ENCODE measurements at places on chromosomes 11 and 22. TPM values are rescaled to one million over a fixed set of nuclear protein-coding genes. Genes with fewer than 3 reads are reported as not detected.

ATP5MG gene
- total RNA-seq, result 249 TPM

LARGE2 gene
- 0.70 TPM for total RNA-seq

RFPL1 gene
- total RNA-seq, result not detected

CHADL gene
- total RNA-seq, result not detected

CNGA4 gene
- total RNA-seq, result 0.18 TPM

SLC6A5 gene
- not detected for total RNA-seq

BCR gene
- 32.0 TPM for total RNA-seq

- H3K27me3 ChIP-seq, result peaks cover 6% of the 10 kb centered on the region
- no peak overlapping the region for H3K27ac ChIP-seq
Observed at GRCh38 chr11:119912229-119912628, 183.2 kb upstream of the NECTIN1 start.

DNA sequence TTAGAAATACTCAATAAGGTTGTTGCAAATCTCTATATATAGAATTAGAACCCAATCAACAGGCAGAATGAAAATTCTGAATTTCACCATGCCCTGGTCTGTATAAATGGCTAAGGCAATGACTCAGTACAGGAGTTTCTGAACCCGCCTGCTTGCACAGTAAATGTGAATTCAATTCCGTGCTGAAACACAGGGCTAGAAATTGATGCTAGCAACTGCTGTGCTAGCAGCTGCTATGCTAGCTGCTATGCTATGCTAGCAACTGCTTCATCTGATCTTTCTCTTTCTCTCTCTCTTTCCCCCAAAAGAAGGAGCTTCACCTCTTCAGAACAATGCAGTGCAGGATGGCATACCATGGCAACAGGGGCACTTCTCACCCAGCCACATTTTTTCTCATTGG is 9.7 kb upstream of the OR52J3 start:
- H3K27ac ChIP-seq, result no peak overlapping the region
- H3K4me3 ChIP-seq, result no peak overlapping the region
- DNase-seq, result no peak
- H3K27me3 ChIP-seq, result no peaks in the 10 kb centered on the region
- H3K36me3 ChIP-seq, result no peaks in the 10 kb centered on the region

- no peaks in the 10 kb centered on the region for H3K36me3 ChIP-seq
- no peak overlapping the region for H3K27ac ChIP-seq
- H3K4me3 ChIP-seq, result no peak overlapping the region
- peaks cover 29% of the 10 kb centered on the region for H3K27me3 ChIP-seq
Observed at GRCh38 chr11:60498399-60498798, 5.8 kb downstream of the MS4A12 start.

GRCh38 chr11:11710556-11710955 is 88.8 kb upstream of the GALNT18 start:
- peaks cover 6% of the 10 kb centered on the region for H3K27me3 ChIP-seq
- DNase-seq, result no peak
- H3K36me3 ChIP-seq, result peaks cover 1% of the 10 kb centered on the region
- H3K4me1 ChIP-seq, result no peaks in the 10 kb centered on the region
- H3K27ac ChIP-seq, result no peak overlapping the region
- H3K4me3 ChIP-seq, result no peak overlapping the region

GRCh38 chr11:129143335-129143734 is 48.8 kb downstream of the ARHGAP32 start:
- no peaks in the 10 kb centered on the region for H3K4me1 ChIP-seq
- no peaks in the 10 kb centered on the region for H3K27me3 ChIP-seq
- no peak for DNase-seq
- no peak overlapping the region for H3K27ac ChIP-seq
- no peak overlapping the region for H3K4me3 ChIP-seq

DNA sequence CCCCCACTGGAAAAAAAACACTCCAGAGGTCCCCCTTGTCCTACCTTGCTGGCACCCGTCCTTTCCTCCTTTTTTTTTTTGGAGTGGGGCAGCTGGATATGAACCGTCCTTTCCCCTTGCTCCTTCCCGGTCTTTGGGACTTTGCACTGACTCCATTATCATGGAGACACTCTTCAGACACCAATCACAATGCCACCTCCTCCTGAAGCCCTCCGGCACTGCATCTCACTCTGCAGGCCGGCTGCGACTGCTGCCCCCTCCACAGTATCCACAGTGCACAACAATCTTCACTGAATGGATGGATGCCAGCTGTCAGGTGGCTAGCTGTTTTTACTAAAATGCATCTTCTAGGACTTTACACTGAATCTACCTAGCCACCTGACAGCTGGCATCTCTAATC is 12.7 kb upstream of the RGL4 start:
- H3K36me3 ChIP-seq, result peaks cover 2% of the 10 kb centered on the region
- peaks cover 8% of the 10 kb centered on the region for H3K4me1 ChIP-seq
- DNase-seq, result no peak
- H3K27me3 ChIP-seq, result no peaks in the 10 kb centered on the region
- no peak overlapping the region for H3K27ac ChIP-seq
- no peak overlapping the region for H3K4me3 ChIP-seq

DNA sequence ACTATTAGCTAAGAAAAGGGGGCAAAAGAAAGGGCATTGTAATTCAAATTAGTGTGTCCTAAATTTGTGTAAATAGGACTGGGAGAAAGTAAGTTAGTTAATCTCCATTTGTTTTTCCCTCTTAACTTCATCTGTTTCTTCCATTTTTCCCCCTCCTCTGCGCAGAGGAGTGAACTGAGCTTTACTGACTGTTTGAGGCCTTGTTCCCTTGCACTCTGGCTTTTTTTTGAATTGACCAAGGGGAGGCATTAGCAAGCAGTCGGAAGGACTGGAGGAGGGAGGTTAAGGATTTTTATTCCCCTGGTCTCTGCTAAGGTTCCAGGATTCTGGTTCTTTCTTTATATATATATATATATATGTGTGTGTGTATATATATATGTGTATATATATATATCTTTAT is 15.2 kb upstream of the FANCF start:
- peaks cover 1% of the 10 kb centered on the region for H3K4me1 ChIP-seq
- no peak for DNase-seq
- H3K27ac ChIP-seq, result no peak overlapping the region
- H3K4me3 ChIP-seq, result no peak overlapping the region
- H3K27me3 ChIP-seq, result no peaks in the 10 kb centered on the region
- H3K36me3 ChIP-seq, result no peaks in the 10 kb centered on the region

DNA sequence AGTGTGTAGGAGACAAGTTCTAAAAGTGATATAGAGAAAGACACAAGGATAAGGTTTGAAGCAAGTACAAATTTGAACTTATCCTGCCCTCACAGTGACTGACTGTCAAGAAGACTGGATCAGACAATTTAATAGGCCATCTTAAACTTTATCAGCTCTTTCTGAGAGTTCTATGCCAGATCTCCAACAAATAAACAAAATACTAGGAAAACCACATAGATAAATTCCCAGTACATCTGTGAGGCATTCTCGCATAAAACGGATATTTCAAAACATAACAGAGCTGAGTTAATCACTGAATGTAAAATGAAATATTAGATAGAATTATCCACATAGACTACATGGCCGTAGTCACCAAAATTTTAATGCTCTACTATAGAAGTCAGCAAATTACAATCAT is 120.9 kb upstream of the LUZP2 start:
- H3K4me3 ChIP-seq, result no peak overlapping the region
- no peak overlapping the region for H3K27ac ChIP-seq
- no peaks in the 10 kb centered on the region for H3K4me1 ChIP-seq

DNA sequence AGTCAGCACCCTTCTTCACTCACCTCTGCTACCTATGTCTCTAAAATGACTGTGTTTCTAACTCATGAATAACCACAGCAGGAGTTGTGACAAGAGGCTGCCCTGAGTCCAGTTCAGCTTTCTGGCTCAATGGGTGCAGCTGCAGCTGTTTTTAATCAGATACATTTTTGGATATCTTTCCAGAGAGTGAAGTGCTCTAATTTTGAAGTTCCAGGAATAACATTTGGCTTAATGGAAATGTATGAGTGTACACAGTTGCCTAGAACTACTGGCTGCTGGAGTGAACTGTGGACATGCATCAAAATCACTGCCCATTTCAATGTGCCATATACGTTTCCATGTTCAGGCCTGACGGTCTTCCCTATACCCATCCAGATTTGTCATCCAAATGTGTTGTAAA is 769.5 kb upstream of the ANO3 start:
- H3K4me3 ChIP-seq, result no peak overlapping the region
- DNase-seq, result no peak
- no peaks in the 10 kb centered on the region for H3K36me3 ChIP-seq
- no peak overlapping the region for H3K27ac ChIP-seq

DNA sequence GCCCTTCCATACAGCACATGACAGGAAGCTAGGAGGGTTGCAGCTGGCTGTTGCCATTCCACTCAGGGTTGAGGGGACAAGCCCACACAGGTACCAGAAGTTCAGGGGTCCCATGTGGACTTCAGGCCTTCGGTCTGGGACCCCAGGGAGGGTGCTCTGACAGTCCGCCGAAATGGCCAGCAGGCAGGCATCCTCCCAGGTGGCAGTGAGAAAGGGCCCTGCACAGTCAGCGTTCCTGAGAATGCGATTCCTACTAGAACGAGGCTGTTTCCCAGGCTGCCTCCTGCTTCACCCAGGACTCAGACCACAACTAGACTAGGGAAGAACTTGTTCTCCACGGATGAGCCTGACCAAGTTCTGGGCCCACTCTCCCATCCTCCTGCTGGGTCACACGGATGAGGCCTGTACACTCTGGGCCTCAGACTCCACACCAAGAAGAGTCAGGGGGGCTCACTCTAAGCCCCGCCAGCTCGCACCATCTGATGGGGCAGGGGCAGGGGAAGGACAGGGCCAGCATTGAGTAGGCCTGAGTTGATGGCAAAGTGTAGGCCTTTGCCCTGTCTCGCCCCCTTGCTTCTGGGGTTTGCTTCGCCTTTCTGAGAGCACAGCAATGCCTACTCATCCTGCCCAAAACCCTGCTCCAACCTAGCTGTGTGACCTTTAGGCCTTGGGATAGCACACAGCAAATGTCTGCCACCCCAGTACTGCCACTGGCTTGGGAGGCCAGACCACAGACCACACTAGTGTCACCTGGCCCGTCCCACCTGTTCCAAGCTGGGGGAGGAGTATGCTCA is 14.0 kb downstream of the KCNQ1OT1 start:
- H3K4me3 ChIP-seq, result no peak overlapping the region
- H3K27ac ChIP-seq, result no peak overlapping the region
- no peak for DNase-seq
- H3K27me3 ChIP-seq, result no peaks in the 10 kb centered on the region
- H3K36me3 ChIP-seq, result no peaks in the 10 kb centered on the region
- H3K4me1 ChIP-seq, result no peaks in the 10 kb centered on the region

DNA sequence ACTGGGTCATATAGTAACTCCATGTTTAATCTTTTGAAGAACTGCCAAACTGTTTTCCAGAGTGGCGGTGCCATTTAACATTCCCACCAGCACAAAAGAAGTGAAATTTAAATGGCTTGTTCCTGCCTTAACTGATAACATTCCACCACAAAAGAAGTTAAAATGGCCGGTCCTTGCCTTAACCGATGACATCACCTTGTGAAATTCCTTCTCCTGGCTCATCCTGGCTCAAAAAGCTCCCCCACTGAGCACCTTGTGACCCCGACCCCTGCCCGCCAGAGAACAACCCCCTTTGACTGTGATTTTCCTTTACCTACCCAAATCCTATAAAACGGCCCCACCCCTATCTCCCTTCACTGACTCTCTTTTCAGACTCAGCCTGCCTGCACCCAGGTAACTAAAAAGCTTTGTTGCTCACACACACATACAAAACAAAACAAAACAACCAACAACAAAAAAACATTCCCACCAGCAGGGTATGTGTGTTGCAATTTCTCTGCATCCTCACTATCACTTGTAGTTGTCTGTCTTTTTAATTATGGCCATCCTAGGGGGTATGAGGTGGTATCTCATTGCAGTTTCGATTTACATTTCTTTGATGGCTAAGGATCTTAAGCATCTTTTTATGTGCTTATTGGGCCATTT is 109.0 kb downstream of the FAR1 start:
- H3K36me3 ChIP-seq, result no peaks in the 10 kb centered on the region
- no peak overlapping the region for H3K4me3 ChIP-seq
- no peak for DNase-seq
- H3K27me3 ChIP-seq, result peaks cover 4% of the 10 kb centered on the region
- no peak overlapping the region for H3K27ac ChIP-seq

GRCh38 chr11:19092850-19093249 is 24.1 kb upstream of the ZDHHC13 start:
- H3K27ac ChIP-seq, result no peak overlapping the region
- H3K4me3 ChIP-seq, result no peak overlapping the region
- H3K27me3 ChIP-seq, result peaks cover 31% of the 10 kb centered on the region
- no peaks in the 10 kb centered on the region for H3K36me3 ChIP-seq

DNA sequence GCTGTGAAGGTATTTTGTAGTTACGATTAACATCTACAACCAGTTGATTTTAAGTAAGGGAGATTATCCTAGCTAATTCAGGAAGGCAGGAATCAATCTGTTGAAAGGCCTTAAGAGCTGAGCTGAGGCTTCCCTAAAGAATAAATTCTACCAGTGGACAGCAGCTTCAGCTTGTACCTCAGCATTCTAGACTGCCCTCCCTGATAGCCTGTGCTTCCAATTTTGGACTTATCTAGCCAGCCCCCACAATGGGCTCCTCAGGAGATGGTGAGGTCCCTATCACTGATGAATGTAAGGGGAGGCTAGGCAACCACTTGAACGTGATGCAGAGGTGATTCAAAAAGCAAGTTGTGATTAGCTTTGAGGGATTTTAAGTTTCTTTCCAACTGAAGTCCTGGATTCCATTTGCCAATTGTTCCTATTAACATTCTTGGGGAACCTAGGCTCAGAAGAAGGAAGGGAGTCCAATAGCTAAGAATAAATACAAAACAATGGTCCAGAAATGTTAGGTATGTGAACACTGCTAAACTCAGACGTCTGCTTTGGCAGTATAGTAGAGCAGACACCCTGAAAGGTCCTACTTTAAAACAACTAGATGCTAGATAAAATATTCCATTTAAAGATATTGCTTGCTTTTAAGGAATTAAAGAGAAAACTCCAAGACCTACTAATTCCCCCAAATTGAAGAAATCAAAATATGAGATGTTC is 404.3 kb upstream of the TENM4 start:
- no peaks in the 10 kb centered on the region for H3K27me3 ChIP-seq
- no peak for DNase-seq
- H3K4me1 ChIP-seq, result no peaks in the 10 kb centered on the region
- H3K4me3 ChIP-seq, result no peak overlapping the region

DNA sequence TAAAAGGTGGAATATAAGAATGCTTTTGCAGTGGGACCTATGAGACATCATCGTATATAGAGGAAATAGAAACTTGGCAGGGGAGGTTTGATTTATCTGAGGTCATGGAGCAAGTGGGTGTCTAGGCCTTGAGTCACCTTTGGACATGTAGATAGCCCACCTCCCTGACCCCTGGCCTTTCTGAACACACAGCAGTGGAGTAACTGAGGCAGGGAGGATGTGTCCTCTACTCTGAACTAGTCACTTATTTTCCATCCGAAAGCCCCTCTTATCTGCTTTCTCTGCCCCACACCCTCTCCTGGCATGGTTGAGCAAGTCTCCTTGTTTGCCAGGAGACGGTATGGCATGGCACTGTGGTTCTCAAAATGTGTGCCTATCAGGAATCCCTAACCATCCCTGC is 7.9 kb downstream of the CD82 start:
- peak overlapping the region; percentile 100 for H3K27ac ChIP-seq
- DNase-seq, result peak; percentile 78
- H3K4me1 ChIP-seq, result peaks cover 92% of the 10 kb centered on the region
- peak overlapping the region; percentile 71 for H3K4me3 ChIP-seq

DNA sequence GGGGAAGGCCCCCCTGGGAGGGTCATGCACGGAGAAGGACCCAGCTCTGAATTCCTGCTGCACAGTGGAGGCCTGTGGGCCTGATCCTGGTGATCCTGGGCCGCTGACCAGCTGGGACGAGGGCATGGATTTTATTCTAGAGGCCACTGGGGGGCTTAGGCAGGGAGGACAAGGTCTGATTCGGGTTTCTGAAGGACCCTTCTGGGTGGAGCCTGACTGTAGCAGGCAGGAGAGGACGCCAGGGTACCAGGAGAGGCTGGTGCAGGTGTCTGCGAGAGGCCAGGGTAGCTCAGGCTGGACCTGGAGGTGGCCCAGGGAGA is 31.3 kb downstream of the MPPED1 start:
- H3K27me3 ChIP-seq, result peaks cover 4% of the 10 kb centered on the region
- no peak overlapping the region for H3K4me3 ChIP-seq
- no peaks in the 10 kb centered on the region for H3K36me3 ChIP-seq
- no peak for DNase-seq
